OCI-M1 (cell line): ENCODE measurements at places on chromosomes 2 and 18.

DNA sequence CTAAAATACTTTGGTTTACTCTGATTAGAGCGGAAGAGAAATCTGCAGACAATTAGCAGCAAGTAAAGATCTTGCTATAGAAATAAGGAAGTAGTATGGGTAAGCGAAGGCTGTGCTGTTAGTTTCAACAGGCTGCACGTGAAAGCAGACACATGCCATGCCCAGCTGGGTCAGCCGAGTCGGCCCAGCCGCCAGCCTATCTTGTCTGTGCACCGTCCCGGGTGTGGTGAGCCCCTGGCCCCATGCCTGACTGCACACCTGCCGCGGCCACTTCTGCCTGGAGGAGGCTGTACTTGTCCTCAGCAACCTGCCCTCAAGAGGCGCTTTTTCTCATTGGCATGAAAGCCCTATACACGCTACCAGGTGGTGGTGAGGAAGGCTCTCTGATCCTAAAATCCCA lies 185.5 kb downstream of the SEPTIN10 start:
- DNase-seq = no peak

GRCh38 chr2:64352292-64352691 lies 101.7 kb upstream of the LGALSL start:
- no peak for DNase-seq

DNA sequence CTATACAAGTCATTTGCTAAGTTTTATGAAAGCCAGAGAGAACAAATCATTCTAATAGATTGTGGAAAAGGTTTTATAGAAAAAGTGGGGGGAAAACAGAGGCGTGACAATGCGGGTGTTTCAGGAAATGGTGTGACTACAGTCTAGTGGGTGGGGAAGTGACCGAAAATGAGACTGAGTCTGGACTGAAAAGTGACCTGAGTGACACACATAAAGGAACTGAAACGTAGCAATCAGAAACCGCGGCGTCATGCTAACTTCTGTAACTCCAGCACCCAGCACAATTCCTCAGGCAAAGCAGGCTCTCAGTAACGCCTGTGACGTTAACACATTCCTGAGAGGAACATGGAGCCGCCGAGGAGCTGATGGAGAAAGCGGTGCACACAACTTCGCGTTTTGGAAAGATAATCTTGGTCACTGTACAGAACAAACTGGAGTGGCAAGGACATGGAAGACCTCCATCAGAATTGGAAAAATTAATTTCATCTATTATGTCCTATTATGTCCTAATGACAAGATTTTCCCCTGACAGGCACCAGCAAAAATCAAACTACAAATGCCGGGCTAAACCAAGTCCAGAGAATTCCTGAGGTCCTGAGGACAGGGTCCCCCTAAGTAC lies 1.4 kb upstream of the CD226 start:
- no peak for DNase-seq

- DNase-seq = no peak
These were observed 715.7 kb upstream of the NXPH2 start for GRCh38 chr2:139495851-139496250.

DNA sequence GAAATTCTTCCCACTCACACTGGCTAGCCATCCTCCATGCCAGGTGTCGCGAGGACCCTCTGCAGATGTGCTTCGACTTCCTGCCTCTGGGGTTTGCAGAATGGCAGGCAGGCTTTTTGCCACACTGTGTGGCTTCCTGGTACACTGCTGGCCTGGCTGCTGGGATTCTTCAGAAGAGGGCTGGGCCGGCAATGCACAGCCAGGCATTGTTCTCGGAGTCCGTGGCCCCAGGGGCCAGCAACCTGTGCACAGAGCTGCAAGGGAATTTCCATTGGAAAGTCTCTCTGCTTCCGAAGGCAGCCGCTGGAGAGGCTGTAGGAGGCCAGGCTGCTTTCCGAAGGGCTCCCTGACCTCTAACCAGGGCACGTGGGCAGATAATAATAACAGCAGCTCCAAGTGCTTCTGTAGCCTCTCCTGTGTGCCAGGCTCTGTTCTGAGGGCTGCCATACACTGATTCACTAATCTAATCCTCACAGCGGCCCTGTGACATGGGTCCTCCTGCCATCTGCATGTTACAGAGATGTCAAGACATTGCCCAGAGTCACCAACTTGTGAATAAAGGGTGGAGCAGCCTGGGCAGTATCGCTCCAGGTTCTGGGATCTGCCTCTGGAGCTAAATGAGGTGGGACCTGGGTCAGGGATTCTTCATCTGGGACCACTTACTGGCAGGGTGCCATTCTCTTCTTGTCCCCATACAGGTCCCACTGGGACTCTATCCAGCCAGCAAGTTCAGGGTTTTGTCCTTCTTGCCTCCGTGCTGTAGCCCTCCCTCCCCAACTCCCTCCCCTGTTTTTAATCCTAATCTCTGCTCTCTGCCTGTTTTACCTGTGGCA lies 5.0 kb downstream of the LDLRAD4 start:
- DNase-seq = no peak
